MV-4-11 (cell line): ENCODE measurements at places on chromosomes 6 and 20.

DNA sequence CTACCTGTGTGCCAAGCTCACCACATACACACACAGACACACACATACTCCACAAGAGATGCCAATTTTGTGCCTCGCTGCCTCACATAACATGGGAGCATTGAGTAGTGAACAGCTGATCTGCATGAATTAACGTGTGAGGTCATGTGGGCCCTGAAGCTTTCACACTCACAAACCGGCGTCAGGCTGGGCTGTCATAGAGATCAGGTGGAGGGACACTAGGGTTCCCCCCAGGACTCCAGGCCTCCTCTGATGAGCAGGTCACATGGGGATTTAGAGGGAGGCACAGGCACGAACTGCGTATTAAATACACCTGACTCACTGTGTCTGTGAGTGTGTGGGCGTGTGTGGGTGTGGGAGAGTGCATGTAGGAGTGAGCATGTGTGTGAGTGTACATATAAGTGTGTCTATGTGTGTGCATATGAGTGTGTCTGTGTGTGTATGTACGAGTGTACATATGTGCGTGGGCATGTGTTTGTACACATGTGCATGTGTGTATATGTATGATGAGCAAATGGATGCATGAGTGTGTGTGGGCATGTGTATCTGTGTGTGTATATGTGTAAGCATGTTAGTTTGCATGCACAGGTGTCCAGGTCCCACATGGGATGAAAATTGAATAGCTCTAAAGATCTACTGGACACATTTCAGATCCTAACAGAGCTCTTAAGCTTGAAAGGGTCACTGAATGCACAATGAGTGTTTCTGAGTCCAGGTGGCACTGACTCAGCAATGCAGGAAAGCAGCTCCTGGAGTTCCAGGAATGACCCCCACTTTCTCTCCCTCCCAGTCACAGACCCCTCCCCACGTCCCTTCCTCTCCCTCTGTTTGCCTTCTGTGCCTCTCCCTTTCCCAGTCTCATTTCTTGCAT is 336.6 kb downstream of the PREX1 start:
- no peak for DNase-seq

- no peak for DNase-seq
Measured at GRCh38 chr6:118696271-118696670, 44.9 kb upstream of the CEP85L start.

- DNase-seq, result no peak
Measured at GRCh38 chr20:55252521-55252920, 752.8 kb downstream of the CBLN4 start.

DNA sequence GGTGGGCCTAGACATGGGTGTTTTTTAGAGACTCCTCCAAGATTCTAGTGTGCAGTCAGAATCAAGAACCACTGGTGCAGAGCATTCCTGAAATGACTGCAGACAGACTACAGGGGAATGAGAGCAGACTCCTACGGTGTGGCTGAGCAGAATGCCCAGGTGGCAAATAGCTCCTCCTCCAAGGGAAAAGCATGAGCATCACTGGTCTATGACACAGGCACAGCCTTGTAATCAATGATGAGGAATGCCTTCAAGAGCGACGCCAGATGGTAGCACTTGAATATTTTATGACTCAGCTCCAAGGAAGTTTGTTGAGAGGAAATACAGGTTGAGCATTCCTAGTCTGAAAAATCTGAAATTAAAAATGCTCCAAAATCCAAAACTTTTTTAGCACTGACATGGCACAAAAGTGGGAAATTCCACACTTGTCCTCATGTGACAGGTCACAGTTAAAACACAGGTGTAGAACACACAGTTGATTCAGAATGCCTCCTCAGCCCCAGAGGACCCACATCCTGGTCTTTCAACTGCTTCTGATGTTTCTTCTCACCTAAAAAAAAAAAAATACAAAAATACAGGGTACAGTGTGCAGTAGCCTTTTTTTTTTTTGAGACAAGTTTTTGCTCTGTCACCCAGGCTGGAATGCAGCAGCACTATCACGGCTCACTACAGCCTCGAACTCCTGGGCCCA is 10.6 kb upstream of the FAM8A1 start:
- no peak for DNase-seq

GRCh38 chr20:25503936-25504335 is 81.4 kb downstream of the NINL start:
- no peak for DNase-seq

GRCh38 chr20:50520222-50520880 is 10.2 kb downstream of the PTPN1 start:
- DNase-seq, result no peak

DNA sequence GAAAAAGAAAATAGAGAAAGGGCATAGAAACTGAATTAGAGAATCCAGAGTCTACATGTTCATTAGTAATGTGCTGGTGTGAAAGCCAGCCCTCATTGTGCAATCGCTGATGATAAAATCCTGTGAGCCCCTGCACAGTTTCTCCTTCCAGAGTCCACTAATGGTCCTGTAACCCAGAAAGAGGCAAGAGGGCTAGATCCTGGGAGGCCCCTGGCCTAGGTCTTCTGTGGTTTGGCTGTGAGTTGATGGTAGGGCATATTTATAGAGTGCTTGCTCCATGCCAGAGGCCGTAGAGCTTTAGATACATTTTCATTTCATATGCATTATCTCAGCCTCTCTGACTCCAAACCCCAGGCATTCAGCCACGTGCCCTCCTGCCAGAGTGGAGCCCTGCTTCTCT is 94.9 kb upstream of the MTHFD1L start:
- DNase-seq, result peak; percentile 34

DNA sequence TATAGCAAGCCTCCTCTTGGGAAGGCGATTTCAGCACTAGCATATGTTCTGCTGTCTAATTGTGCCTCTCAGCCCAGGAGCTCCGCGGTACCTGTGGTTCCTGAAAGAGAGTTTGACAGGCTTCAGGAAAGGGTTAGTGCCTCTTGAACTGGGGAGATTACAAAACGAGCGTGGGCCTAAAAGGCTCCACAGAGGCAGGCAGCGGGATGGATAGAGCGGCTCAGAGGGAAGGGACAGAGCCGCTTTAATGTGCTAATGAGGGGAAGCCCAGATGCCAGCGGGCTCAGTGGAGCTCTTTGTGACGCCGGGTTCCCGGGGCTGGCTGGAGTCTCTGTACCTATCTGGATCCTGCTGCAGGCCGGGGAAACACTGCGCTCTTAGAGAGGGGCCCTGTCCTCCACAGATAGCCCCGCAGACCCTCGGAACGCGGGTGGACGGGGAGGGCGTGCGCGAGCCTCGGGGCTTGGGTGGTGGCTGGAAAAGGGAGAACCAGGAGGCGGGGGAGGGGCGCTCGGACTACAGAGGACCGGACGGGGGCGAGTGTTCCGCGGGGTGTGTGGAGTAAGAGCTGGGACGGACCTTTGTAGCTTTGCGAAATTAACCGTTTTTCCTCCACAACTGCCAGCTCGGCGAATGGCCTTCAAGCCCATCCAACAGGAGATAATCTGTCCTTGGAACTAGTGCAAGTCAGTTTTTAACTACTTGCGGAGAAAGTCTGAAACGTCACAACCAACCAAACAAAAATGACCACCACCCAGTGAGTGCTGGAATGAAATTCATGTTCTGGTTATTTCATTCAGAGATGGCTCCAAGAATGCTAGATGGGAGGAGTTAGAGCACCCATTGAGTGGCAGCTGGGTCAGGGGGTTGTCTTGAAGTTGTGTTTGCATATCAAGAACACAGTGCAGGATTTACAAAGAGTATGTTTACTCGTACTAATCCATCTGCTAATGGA is 13.0 kb downstream of the SLC35F1 start:
- no peak for DNase-seq

DNA sequence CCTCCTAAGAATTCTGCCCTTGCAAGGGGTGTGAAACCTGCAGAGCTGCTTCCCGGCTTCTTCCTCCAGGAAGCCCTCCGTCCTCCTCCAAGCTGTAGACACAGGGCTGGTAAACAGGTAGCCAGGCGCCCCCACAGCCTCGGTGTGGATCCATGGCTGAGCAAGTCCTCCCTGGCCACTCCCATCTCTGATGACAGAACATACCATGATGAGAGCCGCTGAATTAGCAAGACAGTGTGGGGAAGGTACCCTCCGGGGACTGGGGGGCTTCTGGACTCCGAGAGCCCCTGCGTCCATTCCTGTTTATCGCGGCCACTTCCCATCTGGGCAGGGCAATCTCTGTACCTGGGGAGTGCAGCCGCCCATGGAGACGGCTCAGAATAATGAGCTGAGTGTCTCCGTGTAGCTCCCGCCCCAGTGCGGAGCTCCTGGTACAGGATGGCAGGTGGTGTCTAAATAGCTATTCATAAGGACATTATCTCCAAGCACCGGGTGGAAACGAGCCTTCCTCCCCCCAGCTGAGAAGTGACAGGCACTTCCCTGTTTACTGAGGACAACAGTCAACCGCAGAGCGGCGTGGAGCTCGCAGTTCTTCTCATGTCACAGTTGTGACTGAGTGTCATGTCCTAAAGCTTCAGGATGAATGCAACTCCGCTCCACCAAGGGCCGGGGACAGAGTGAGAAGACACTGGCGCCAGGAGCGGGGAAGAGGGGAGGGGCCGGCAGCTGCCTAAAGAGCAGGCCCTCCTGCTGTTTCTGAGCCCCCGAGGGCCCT is 22.7 kb upstream of the NTSR1 start:
- peak; percentile 92 for DNase-seq

DNA sequence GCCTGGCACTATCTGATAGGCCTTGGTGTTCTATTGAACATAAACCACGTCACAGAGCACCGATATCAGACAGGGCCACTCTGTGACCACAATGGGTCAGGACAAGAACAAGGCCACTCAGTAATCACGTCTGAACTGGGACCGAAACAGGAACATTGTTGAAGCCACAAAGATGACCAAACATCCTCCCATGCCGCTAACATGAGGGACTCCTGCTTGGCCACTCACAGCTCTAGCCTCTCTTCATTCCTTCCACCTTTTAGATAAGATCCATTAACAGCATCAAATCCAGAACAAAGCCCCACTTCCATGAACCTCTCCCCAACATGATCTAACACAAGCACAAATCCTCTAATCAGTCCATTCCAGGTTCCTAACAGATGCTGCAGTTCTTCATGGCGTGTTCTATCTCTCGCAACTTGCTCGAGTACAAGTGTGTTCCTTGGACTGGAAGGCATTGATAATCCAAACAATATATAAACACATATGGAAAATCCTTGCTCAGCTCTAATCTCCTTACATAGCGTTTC is 7.4 kb downstream of the SIRT5 start:
- DNase-seq, result peak; percentile 14

DNA sequence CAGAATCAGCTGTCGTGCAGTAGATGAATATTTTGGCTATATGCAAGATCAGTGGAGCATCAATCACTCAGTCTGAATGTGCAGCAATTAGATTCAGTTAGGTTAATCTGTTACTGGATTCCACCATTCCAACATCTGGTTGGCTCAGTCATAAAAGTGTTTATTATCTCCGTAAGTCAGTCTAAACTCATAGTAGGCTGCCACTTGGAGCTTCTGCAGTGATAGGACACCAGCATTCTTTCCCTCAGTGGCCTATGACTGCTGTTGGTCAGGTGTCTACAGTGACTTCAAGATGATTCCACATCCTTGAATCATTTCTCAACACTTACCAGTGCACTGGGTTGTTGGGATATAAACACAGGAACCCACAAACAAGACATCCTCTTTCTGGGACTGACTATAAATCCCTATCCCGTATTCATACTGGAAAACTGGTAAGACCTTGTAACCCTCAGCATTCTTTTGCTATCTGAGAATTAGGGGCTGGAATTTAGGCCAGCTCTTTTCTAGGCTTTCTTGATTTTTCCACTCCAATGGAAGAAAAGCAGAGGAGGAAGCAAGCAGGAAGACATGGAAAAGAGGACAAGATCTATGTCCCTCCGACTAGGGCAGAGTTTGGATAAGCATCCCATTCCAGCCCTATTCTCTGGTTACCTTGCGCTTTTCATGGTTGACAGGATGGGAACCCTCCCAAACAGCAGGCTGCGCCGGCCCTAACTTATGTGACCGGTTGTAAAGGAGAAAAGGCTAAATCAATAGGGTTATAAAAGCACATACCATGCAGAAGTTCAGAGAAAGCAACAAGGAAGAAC is 919.6 kb downstream of the KIF16B start:
- no peak for DNase-seq

DNA sequence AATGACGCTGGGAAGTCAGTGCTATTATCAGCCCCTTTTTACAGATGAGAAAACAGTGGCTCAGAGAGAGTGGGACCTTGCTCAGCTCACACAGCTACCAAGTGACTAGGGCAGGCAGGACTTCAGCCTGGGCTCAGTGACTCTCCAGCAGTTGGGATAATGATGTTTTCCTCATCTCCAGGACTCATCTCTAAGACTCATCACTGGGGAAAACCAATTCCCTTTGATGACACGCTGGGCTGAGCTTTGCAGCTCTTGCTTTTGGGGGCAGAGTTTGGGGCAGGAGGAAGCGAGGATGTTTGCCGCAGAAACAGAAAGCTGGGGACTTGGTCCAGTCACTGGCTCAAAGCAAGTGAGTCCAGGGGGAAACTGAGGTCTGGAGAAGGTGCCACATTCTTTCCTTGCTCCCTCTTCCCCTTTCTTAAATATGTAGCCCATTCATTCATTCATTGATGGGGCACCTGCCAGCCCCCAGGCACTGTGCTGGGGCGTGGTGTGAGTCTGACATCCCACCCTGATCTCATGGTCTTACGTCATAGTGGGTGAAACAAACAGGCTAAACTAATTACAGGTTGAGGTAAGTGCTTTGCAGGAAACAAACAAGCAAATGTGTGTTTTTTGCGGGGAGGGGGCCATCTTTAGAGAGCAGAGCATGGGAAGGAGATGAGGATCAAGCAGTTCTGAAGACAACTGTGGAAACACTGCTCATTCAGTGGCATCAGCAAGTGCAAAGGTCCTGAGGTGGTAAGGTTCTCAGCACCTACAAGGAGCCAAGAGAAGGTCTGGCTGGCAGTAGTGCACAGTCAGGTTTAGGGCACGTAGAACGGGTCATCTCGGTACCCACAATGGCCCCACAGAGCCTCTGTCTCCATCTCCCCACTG is 74.4 kb upstream of the PMEPA1 start:
- DNase-seq, result no peak

- no peak for DNase-seq
Measured at GRCh38 chr6:25010176-25010575, 74.4 kb upstream of the RIPOR2 start.

- no peak for DNase-seq
Measured at GRCh38 chr6:18444111-18444510, 57.0 kb downstream of the RNF144B start.

- peak; percentile 42 for DNase-seq
Measured at GRCh38 chr20:46215913-46216707, 92.2 kb downstream of the CDH22 start.

DNA sequence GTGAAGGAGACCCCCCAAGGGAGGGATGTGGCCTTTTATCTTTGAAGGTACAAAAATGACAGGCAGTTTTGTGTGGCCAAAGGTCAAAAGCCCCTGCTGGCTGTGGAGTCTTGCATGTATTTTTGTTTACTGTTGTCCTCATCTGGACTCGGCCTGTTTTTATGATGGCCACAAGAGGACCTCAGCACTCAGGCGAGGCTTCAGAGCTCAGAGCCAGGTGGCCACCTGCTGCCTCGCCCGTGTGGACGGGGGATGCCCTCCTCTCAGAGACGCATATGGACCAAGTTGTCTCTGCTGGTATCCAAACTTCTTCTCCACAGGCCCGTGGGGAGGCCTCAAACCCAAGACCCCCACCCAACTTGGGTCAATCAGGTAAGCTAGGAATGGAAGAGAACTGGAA is 118.2 kb downstream of the DACT2 start:
- no peak for DNase-seq
